Inflammatory macrophage treated with lipopolysaccharide for 4 hours (primary cell): ENCODE measurements at places on chromosomes 16 and 17.

GRCh38 chr16:86101897-86102157 lies 202.9 kb downstream of the IRF8 start:
- no peak for DNase-seq

DNA sequence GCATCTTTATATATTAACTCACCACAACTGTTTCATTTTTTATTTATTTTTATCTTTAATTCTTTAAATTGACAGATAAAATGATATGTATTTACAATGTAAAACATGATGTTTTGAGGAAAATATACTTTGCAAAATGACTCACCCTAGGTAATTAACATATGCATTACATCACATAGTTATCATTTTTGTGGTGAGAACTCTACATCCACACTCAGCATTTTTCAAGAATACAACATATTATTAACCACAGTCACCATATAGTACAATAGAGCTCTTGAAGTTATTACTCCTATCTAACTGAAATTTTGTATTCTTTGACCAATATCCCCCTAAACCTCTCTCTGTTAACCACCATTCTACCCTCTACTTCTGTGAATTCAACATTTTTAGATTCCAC lies 194.7 kb upstream of the KIF2B start:
- DNase-seq, result no peak

DNA sequence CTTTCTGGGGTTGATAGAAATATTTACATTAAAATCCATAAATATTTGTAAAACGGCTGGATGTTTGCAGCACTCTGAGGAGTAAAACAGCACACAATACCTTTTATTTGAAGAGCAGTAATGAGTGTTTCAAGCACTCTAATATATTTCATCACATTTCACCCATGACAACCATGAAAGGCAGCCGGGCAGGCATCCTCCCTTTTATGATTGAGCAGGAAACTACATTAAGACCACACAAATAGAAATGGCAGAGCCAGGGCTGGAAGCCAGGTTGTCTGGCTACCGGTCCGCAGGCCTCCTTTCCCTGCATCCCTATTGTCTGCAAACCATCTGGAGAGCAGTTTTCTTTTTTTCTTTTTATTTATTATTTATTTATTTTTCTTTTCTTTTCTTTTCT lies 23.1 kb upstream of the GPRC5C start:
- DNase-seq, result no peak

- peak; percentile 55 for DNase-seq
Measured at GRCh38 chr16:78538919-78539318, 439.5 kb downstream of the WWOX start.

DNA sequence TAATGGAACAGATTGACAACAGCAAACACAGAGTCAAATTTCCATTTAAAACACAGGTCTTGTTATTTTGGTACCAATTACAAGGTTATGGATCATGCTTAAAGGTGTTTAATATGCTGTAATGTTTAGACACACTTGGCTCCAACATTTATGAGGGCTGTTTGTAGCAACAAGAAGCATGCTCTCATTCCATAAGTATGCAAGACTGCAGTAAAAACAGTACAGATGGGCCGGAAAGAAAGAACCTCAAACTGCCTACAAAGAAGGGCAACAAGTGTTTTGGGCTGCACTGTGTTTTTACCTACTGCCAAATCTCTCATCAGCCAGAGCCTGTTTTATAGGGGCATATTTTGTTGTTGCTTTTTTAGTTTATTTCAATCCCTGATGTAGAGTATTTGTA lies 100.5 kb upstream of the HS3ST3A1 start:
- DNase-seq, result no peak

DNA sequence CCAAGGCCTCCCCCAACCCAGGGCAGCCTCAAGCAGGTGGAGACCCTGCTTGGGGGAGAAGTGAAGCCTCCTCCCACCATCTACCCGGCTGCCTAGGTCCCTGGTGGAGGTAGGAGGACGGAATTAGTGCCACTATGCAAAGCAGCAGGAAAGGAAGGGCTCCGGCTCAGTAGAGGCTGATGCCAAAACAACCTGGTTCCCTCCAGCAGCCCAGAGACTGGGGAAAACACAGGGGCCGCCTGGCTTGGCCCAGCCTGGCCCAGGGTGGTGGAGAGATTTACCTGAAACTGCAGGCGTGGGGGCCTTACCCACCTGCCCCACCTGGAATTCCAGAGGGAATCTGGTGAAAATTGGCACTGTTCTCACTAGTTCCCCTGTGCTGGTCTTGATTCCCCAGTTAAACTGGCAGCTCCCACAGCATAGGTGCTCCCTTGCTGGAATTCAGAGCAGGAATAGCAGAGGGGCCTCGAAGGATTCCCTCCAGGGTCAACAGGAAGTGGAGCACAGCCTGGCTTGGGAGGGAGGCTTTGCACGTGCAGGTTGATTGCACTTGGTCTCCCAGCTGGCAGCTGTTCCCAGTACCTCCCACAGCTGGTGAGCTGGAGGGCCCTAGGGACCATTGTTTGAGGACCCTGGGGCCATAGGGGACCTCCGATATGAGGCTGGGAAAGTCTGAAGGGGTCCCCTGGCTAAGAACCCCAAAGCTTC lies 4.5 kb downstream of the CD79B start:
- no peak for DNase-seq

DNA sequence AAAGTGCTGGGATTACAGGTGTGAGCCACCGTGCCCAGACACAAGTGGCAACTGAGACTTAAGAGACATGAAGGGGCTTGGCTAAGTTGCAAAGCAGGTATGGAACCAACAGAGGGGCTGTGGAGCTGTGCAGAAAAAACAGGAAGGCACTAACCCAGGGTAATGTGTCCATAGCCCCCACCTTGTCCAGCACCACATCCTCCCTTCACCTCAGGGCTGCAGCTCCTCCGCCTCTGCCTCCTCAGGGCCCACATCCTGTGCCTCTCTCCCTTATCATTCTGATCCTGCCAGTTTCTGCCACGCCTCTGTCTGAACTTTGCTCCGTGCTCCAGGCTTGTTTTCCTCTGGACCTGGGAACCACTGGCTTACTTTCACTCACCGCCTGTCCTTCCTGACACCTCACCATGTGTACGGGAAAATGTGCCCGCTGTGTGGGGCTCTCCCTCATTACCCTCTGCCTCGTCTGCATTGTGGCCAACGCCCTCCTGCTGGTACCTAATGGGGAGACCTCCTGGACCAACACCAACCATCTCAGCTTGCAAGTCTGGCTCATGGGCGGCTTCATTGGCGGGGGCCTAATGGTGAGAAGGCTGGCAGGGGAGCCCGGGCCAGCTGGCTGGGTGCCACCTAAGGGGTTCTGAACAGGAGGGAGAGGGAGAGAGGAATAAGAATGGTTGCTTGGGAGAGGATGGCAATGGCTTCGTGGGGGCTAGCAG lies at the start of gene TM4SF5:
TSS of gene TM4SF5 (plus strand) at position 368 of the 716 bp plus-strand sequence. CDS start at position 405, 37 bp downstream.
- no peak for DNase-seq

DNA sequence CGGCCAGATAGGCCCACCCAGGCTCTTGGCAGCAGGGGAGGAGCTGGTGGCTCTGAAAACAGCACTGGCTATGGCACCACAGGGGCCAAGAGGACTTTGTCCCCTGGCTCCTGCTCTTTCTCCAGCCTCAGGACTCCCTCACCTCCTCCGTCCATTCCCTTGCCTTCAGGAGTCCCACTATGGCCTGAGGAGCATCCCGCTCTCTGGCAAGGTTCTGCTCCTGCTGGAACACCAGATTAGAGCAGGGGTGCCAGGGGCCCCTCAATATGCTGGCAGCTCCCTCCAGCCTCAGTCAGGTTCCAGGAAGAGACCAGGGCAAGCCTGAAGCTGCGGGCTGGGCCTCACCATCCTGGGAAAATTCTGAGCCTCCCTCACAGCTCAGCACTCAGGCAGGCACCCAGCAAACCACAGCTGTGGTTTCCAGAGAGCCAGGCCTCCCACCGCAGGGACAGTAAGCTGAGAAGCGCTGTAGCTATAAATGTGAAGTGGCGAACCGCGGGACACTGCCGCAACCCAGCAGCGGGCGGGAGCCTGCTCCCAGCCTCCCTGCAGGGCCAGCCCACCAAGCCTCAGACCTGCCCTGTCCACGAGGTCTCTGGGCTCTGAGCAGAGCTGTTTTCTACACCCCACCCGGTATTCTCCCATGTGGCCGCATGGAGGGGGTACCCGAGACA lies 25.7 kb downstream of the C17orf100 start:
- no peak for DNase-seq

- no peak for DNase-seq
Measured at GRCh38 chr17:6314311-6314710, 120.6 kb downstream of the AIPL1 start.

GRCh38 chr16:87583453-87584131 lies 18.7 kb upstream of the JPH3 start:
- DNase-seq, result no peak

- no peak for DNase-seq
Measured at GRCh38 chr17:36730857-36731490, 129.6 kb downstream of the MRM1 start.

DNA sequence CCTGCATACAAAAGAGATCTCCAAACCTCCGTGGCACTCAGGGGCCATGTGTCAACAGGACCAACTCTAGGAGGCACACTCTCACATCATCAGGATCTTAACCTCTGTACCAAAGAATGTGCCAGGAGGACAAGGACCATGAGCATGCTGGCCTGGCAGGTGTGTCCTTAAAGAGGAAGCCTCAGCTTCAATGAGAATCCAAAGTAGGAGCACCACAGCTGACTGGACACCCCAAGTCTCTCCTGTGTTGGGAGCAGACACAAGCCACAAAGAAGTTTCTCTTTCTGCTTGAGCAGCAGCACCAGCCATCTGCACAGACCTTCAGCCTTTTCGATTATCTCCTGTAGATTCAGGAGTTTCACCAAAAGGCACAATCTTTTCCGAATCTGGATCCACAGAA lies 1734.5 kb downstream of the TP53TG3F start:
- DNase-seq, result no peak

- DNase-seq, result peak; percentile 62
Measured at GRCh38 chr17:62725791-62726249, 82.3 kb downstream of the MARCHF10 start.

DNA sequence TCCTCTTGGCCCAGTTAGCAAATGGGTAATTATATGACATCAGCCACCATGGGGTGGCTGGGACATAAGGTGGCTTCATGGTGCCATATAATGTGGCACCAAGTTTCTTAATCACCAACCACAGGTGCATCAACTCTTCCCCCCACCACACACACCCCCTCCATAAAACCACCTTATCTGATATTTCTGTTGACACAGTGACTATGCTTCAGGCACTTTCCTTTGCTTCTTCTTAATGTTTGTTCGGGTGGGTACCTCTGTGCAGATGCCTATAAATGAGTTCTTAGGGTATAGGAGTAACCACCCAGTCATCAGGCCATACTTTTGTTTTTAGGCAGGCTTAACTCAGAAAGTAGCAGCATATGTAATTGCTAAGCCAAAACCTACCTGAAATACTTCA lies 29.5 kb downstream of the RNF43 start:
- DNase-seq, result no peak

DNA sequence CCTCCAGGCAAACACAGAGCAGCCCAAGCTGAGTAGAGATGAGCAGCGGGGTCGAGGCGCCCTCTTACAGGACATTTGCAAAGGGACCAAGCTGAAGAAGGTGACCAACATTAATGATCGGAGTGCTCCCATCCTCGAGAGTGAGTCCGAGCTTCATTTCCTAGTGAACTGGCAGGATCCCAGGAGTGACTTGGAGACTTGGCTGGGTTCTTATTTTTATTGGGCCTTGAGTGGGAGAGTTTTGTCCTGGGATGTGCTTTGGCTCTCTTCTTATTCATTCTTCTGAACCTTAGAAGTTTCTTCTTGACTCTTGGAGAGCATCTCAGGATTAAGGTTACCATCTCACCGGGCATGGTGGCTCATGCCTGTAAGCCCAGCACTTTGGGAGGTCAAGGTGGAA lies 27.2 kb upstream of the CDC6 start:
- DNase-seq, result no peak

GRCh38 chr16:13136901-13137300 lies 235.5 kb downstream of the SHISA9 start:
- DNase-seq, result no peak

DNA sequence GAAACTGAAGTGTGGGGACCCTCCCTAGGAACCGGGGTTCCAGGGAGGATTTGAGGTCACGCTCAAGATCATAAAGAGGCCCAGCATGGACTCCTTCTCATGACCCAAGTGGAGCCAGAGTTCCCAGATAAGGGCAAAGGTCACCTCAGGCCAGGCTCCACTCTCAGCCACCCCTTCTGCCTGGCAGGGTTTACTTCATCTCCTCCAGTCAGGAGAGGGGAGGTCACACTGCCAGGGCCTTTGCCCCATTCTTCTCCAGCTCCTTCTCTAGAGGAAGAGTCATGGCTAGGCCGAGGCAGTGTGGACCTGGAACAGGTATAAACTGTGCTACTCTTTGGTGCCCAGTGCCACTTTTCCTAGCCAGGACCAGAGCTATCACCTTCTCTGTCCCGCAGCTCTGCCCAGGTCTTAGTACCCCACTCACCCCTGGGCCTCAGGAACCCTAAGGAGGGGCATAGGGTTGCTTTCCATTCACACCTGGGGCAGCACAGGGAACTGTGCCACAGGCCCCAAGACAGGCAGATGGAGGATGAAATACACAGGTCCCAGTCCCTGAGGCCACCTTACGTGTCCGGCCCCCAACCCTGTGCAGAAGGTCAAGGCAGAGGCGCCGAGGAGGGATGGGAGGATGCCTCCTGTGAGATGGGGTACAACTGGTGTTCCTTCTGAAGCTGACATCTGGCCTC lies 879 bp upstream of the ACSF2 start:
- peak; percentile 8 for DNase-seq

GRCh38 chr17:7141824-7142223 lies 27.2 kb upstream of the ASGR2 start:
- DNase-seq, result no peak

GRCh38 chr17:40602445-40603443 lies 37.5 kb upstream of the CCR7 start:
- DNase-seq, result no peak

DNA sequence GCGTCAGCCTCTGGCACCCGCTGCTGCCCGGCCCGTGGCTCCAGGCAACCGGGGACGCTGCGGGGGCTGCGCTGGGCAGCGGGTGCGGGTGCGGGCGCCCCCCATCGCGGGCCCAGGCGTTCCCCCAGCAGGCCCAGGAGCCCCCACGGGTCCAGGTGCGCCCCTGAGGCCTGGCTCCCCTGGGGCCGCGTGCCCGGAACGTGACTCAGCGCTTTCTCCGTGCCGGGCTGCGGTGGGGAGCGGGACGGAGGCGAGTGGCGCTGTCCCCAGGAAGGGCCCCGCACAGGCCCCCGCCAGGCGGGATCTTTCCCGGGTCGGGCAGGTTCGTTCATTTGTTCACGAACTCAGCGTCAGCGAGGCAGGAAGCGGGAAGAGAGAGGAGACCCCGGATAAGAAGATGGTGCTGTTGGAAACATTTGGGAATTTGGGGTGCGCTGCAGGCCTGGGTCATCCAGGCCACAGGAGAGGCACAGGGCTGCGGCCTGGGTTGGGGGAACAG lies 18.4 kb upstream of the EXOC7 start:
- no peak for DNase-seq
